T-helper 1 cell (primary cell): ENCODE measurements at places on chromosomes 12 and 14.

DNA sequence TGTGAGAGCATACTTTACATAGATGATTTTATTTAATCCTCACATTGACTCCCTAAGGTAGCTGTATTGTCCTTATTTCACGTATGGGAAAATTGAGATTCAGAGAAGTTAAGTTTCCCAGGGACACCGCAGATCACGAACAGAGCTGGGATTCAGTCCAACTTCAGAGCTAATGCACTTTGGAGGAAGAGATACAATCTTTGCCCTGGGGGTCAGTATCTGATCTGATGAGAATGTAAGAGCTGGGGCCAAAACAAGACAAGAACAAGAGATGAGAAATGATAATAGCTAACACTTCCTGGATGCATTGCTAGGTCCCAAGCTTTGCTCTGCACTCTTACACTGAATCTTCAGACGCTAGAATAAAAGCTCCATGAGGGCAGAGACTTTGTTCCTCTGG lies 6.0 kb upstream of the CSAD start:
- no peak for DNase-seq

DNA sequence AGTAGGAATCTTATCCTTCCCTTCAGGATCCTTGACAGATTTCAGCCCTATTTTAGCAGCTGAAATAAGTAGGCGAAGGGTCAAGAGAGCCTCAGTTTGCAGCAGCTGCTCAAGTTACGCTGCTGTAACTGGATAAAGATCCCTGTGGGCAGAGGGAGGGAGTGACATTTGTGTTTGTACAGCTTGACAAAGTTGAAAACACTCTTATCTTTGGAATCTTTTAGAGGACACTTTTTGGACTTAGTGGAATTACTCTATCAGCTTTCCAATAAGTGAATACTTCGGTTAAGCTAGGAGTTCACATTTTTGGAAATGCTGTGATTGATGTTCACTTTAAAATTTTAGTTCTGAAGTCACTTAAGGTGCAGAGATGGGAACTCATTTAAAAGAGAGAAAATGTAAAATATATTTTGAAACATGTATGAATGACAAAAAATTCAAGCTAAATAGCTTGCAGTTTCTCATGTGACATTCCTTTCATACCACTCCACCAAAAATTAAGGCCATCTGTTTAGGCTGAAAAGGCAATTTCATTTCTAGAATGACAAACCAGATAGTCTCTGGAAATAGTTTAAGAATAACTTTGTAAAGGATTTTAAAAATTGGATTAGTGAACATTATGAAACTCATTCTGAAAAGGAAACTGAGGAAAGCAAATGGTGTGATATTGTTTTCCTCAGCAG lies 55.2 kb downstream of the SLC38A4 start:
- no peak for DNase-seq

- no peak for DNase-seq
These were observed 3.3 kb downstream of the CNOT2 start for GRCh38 chr12:70246580-70246979.

- no peak for DNase-seq
These were observed 104.3 kb downstream of the FIGNL2 start for GRCh38 chr12:51744235-51744634.

- DNase-seq: no peak
These were observed 6.2 kb downstream of the IFT43 start for GRCh38 chr14:75991753-75992152.

GRCh38 chr12:70724444-70724843 lies 87.2 kb upstream of the PTPRB start:
- DNase-seq: no peak

DNA sequence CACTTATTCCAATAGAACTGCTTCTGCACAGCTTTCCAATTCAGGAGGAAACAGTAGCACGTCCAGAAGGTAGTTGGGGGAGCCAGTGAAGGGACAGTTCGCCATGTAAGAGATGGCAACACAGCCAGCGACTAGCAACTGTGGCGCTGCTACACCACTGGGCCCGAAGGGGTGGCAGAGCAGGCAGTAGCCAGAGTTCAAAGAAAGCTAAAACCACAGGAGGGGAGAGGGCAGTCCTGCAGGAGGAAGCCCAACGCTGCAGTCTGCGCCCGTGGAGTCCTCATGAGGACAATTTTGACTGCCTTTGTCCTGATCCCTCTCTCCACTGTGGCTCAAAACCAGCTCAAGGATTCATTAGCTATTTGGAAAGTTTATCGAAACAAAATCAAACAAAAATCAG lies 591.2 kb downstream of the VRK1 start:
- DNase-seq: no peak

DNA sequence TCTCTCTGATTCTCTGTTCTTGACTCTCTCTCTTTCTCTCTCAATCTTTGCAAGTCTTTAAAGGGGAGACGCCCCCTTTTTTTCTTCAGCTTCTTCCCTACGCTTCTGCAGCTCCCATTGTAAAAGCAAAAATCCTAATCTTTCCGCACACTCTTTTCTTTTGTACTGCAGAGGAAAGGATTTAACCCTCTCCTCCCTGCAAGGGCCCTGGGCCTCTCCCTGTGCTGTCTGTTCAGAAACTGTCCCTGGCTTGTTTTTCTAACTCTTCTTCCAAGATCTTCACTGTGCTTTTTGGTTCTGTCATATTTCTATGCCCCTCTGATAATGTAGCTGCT lies 10.9 kb upstream of the SALL2 start:
- no peak for DNase-seq

GRCh38 chr14:24108336-24108874 lies 6.2 kb upstream of the DCAF11 start:
- DNase-seq: no peak

GRCh38 chr12:1592444-1593173 lies 1.8 kb downstream of the FBXL14 start:
- DNase-seq: peak; percentile 15
